ENCODE measurements at places on chromosomes 3 and 15.
A peak's percentile ranks its signal among the peaks of the same experiment; 100 is the strongest.

DNA sequence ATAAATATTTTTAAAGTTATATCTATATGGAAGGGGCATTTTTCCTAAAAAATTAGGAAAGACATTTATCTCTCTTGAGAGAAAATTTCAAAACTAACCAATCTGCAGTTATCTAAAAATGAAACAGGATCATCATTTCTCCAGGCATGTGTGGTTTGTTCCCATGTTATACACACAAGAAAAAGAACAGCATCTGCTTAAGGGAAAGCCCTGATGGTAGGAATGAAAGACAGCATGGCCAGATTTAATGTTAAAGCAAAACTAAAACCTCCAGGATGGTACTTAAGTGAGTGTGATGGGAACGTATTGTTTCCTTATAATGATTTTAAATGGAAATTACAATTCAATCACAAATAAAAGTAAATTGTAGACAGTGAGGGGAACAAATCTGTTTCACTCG, 46.2 kb upstream of the GYG1 start:
- no peak for DNase-seq

- no peak for DNase-seq
Observed at GRCh38 chr3:128381609-128382008, 85.1 kb downstream of the DNAJB8 start.

GRCh38 chr3:122679085-122679881, 1.4 kb upstream of the PARP14 start:
- peak; percentile 75 for DNase-seq

DNA sequence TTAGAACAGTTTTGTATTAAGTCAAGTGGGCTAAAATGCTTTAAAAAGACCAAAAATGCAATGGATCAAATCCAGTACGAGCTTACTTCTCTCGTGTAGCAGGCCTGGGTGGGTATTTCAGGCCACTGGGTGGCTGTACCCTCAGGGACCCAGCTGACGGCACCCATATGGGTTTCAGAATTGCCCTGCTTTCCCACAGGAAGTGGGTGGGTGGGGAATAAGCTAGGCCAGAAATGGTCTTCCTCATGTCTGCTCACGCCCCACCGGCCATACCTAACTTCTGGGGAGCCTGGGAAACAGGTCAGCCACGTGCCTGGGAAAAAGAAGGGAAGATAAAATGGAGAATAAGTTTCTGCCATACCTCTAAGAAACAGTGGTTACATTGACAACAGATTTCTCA, 20.3 kb downstream of the GPR160 start:
- DNase-seq, result no peak

DNA sequence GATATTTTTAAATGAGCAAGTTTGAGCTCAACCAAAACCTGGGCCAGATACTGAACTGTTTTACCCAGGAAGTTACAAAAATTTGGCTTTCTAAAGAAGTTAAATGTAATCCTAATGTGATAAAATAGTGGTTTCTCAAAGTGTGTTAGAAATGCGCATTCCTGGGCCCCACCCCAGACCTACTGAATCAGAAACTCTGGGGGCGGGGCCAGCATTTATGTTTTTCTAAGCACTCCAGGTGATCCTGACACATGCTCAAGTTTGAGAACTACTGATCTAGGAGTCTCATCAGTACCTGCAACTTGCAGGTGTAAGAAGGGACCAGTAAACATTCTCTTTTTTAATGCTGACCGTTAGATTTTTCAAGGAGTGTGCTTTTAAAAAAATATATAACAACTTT, 190.6 kb downstream of the VPS13C start:
- no peak for DNase-seq

DNA sequence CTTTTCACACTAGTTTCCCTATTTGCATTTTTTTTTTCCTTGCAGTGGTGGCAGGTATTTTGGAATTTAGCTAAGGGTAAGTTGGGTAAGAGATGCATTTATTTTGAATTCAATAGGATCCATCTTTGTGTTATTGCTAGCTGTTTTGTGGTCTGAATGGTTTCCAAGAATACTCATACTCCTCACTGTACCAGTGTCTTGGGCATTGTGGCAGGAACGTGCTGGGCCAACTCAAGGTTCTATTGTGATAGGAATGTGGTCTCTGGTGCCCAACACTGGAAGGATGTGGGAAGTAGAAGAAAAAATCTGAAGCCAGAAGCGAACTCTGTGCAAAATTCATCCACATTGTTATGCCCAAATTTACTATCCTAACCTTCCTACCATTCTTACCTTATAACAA, 135.6 kb downstream of the RBMS3 start:
- no peak for DNase-seq

DNA sequence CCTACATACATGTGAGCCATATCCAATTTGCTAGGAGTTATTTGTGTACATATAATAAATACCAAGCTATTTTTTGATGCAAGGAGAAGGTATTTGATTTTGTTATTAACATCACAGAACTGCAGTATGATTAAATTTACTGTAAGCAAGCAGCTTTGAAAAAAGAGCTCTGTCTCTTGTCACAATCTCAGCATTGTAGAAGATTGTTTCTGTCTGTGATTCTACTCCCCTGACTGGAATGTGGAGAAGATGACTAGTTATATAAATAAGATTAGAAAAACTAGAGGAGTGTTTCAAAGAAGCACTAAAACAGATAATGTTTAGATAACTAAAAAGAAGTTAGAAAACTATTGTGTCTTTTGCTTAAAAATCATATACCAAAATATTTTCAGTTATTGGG, 17.1 kb upstream of the DCBLD2 start:
- DNase-seq, result no peak

DNA sequence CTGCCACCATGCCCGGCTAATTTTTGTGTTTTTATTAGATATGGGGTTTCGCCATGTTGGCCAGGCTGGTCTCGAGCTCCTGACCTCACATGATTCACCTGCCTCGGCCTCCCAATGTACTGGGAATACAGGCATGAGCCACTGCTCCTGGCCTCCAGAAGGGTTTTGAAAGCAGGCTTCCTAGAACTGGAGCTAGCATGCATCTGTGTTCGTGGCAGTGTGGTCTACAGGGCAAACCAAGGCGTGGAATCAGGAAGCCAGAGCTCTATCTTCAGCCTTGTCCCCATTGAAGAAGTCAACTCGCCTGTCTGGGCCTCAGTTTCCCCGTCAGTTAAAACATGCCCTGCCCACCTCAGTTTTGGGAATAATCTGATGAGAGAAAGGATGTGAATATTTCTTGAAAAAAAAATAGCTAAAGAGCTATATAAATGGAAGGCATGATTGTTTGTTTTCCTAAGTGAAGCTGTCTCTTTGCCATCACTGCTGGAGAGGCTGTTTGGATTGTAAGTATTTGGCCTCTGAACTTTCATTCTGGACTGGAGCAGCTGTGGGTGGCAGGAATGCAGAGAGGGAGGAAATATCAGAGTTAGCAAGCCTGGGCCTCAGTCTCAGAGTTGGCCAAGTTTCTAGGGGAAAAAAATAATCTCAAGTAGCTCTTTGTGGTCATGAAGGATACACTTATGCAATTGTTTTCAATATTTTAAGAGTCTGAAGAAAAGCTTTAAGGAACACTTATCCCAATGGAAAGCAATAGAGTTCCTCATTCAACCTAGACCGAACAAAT, 36.5 kb upstream of the UACA start:
- DNase-seq, result no peak

DNA sequence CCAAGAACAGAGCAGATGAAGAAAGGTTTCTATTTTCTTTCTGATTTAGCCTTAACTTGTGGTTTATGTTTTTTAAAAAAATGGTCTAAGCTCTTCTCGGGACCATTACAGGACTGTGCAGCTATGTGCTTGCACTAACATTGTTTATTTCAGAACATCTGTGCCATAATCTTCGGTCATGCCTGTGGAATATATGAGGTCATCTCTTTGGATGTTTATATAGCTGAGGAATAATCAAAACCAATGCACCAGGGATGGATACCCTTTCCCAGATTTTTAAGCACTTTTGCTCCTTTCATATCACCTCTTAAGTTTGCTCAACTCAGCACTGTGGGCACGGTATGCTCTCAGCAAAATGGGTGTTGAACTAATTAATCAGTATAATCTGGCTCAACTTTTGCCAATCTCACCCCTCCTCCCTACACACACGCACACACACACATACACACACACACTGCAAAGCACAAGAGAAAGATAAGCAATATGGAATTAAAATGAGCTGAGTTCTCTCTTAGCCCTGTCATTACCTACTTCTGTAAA, 268.5 kb upstream of the TMC3 start:
- no peak for DNase-seq

DNA sequence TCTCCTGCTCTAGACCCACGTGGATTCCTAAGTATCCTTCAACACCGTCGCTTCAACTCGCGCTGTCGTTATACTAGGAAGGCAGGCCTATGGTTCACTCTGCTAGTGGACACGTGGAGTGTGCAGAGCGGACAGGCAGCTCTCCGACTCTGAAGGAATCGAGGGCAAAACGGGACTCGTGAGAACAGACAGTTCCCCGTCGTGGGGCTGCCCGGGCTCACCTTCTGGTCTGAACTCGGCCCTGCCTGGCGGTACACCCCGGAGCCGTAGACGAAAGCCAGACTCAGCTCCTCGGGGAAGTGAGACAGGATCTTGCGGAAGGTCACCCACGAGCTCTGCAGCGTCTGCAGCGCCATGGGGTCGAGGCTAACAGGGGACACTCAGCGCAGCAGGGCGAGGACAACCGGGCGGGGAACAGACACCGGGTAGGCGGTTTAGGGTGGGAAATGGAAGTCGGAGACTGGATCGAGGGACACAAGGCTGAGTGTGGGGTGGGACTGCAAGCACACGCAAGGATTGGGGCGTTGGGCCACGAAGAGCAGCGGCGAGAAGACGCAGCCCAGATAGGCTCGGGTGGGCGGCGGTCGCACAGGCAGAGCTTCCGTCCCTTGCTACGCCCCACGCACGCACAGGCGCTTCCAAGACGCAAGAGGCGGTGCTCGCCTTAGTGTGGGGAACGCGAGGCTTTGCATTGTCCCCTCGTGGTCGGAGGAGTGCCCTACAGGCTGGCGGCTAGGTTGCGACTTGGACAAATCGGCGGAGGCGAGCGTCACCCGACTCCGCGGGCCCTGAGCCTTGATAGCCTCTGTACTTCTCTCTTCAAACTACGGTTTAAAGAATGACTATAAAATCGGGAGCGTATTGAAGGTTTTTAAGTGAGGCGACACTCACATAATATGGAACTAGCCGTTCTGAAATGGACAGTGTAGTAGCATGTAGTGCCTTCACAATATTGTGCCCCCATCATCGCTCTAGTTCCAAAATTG, at the start of gene TAMM41:
Gene TAMM41 (minus strand): TSS at position 605 of the 986 bp plus-strand sequence. CDS start 249 bp downstream, at position 356.
- peak; percentile 69 for DNase-seq

DNA sequence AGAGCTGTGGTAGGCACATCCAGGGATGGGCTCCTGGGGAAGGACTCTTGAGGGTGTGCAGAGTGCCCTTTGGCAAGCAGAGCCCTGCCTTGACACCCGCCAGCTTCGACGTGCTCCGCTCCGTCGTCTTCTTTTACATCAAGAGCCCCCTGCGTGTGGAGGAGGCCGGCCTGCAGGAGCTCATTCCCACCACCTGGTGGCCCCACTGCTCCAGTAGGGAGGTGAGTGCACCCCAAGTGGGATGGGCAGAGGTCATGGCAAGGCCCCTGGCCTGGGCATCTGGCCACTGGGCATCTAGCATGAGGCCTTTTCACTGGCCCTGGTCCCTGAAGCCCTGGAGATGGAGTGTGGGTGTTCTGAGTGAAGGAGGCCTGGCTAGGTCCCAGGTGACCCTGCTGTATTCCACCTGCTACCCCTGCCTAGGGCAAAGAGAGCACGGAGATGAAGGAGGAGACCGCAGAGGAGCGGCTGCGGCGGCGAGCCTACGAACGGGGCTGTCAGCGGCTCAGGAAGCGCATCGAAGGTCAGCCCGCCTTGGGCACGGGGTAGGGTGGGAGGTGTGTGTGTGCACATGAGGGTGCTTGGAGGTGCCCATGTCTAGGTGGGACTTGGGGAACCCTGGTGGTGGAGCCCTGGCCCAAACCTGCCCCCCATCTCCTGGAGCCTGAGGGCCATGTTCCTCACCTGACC, 12.2 kb downstream of the RNF123 start:
- no peak for DNase-seq

DNA sequence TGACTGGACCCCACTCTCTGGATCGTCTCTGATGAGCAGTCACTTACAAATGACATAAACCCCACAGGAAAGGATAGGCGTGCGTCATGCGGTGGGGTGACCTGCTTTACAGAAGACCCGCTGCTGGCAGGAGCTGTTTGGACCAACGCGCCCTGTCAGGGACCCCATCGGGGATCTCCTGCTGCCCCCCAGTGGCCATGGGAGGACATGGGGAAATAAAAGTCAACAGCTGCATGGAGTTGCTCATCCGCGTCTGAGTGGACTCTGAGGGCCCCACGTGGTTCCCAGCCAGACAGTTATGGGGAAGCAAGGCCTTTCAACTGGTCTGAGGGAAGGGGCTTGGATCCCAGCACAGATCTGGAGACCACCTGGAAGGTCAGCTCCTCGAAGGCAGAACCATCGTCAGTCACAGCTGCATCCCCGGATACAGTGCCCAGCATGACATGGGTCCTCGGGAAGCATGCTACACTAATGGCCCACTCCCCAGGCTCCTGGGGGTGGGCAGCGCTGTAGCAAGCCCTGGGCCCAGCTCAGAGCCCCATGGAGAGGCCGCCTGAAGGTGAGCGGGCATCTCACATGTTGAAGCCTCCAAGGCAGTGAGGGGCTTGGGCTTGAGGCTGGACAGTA, 32.1 kb downstream of the PTH1R start:
- peak; percentile 55 for DNase-seq

DNA sequence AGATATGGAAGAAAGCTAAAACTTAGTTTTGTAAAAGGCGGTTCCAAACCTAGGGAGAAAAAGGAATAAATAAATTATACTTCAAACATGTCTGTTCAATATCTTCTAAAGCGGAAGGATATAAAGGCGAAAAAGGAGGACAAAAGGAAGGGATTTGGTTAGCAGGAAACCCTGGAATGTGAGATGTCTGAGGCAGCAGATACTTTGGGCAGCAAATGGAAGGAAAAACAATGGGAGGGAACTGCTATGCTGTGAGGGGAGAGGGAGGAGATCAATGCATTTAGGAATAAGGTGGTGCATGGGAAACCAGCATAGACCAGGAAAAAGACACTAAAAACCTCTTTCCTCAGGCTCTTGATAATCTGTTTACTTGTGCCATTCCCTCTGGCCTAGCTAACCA, 120.8 kb downstream of the DNAH12 start:
- DNase-seq, result no peak

All from Panc1 (cell line).